Airway epithelial cell (primary cell): ENCODE measurements at places on chromosomes 12 and 14. TPM values are rescaled to one million over a fixed set of nuclear protein-coding genes. Genes with fewer than 3 reads are reported as not detected.

SDR9C7 gene
- 4.5 and 5.1 TPM in 2 replicates for total RNA-seq

DAO gene
- not detected in 2 replicates for total RNA-seq

USP15 gene
- 24.4 and 33.4 TPM in 2 replicates for total RNA-seq

PTGDR gene
- total RNA-seq = not detected in 2 replicates

TAS2R10 gene
- total RNA-seq = 0.14 TPM in 1 of 2 replicates, not detected in the other
